Karpas-422 (cell line): ENCODE measurements at places on chromosomes 4 and X. TPM values are rescaled to one million over a fixed set of nuclear protein-coding genes. Genes with fewer than 3 reads are reported as not detected.
A peak's percentile ranks its signal among the peaks of the same experiment; 100 is the strongest.

- peak; percentile 55 for DNase-seq
- H3K4me3 ChIP-seq, result no peak overlapping the region
- H3K4me1 ChIP-seq, result peaks cover 44% of the 10 kb centered on the region
- H3K36me3 ChIP-seq, result no peaks in the 10 kb centered on the region
- peak overlapping the region; percentile 57 for H3K27ac ChIP-seq
Measured at GRCh38 chr4:85557016-85557901, 82.3 kb downstream of the ARHGAP24 start.

DNA sequence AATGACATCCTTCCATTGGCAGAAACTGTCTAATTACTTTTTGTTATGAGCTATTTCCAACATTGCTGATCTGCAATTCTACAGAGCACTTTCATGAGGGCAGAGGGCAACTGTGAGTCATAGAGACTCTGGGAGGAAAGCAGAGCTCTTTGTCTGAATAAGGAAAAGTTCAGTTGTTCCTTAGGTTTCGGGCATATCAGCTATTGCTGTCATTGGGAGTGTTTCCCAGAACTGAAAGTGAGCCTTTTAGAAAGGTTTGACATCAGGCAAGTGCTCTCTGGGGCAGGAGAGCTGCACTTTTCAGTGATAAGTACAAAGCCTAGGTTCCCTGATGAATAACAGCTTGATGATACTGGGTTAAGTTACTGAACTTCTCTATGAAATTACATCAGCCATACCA lies 119.2 kb upstream of the EDNRA start:
- no peak overlapping the region for H3K4me3 ChIP-seq
- no peak for DNase-seq
- H3K4me1 ChIP-seq, result no peaks in the 10 kb centered on the region
- H3K27ac ChIP-seq, result no peak overlapping the region
- H3K27me3 ChIP-seq, result no peaks in the 10 kb centered on the region

GRCh38 chr4:2886622-2887021 lies 43.0 kb downstream of the ADD1 start:
- no peak overlapping the region for H3K27ac ChIP-seq
- peaks cover 6% of the 10 kb centered on the region; the same call in 1 of the 2 replicates for H3K36me3 ChIP-seq
- no peak for DNase-seq

DNA sequence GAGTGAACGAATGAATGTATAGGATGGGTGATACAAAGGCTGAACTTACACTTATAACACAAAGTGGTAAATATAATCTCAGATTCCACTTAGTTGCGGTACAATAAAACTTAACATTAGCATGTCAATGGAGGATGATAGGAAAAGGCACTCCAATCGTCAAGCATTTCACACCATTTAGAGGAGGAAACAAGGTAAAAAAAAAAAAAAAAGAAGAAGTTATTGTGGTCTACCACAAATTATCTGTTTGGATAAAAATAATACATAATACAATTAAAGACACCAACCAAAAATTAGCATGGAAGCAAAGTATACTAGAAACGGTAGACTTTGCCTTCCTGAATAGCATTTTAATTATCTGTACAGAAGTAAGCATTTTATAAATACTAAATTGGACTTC lies 205.5 kb downstream of the PPP3CA start:
- no peak for DNase-seq
- no peak overlapping the region for H3K4me3 ChIP-seq
- H3K27me3 ChIP-seq, result no peaks in the 10 kb centered on the region

- H3K4me1 ChIP-seq, result no peaks in the 10 kb centered on the region
- no peak for DNase-seq
- H3K27me3 ChIP-seq, result no peaks in the 10 kb centered on the region
- no peak overlapping the region for H3K27ac ChIP-seq
- no peak overlapping the region for H3K4me3 ChIP-seq
- H3K36me3 ChIP-seq, result no peaks in the 10 kb centered on the region
Measured at GRCh38 chrX:104335756-104336155, 81.0 kb upstream of the ESX1 start.

GRCh38 chrX:8297766-8298165 lies 126.7 kb upstream of the VCX2 start:
- no peak for DNase-seq
- no peaks in the 10 kb centered on the region for H3K36me3 ChIP-seq
- H3K27ac ChIP-seq, result no peak overlapping the region

DNA sequence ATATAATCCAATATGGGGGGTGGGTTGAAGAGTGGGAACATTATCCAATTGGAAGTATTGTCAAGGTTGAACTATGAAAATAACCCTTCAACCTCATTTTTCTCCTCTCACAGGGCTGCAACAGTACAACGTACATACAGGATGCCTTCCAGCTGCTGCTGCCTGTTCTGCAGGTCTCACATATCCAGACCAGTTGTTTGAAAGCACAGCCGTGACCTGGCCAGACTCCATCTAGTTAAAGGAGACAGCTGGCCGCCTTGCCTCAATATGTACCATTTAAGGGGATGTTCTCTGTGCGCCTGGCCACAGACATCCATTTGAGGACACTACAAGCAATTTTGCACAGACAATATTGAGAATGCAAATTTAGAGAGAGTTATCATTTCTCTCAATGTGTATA lies 75.7 kb downstream of the FAM114A1 start:
- H3K4me3 ChIP-seq, result no peak overlapping the region
- DNase-seq, result no peak
- H3K27me3 ChIP-seq, result no peaks in the 10 kb centered on the region
- H3K27ac ChIP-seq, result no peak overlapping the region

DNA sequence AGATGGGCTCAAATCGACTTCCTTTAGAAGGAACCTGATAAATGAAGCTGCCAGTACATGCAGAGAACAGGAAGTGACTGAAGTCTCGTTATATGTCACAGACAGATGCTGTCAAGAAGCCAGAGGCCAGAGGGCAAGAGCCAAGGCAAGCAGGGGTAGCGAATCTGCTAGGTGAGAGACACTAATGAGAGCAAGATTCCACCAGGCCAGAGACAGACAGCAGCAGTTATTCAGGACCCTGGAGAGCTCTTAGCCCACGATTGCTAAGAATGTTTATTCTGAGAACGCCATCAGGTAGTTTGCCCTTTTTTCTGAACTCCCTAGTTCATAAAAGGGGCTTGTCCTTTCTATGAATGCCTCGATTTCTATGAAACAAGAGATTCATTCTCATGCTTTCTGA lies 73.7 kb downstream of the BEND2 start:
- no peaks in the 10 kb centered on the region for H3K27me3 ChIP-seq
- no peak overlapping the region for H3K27ac ChIP-seq
- H3K36me3 ChIP-seq, result no peaks in the 10 kb centered on the region
- no peaks in the 10 kb centered on the region for H3K4me1 ChIP-seq
- DNase-seq, result peak; percentile 58

DNA sequence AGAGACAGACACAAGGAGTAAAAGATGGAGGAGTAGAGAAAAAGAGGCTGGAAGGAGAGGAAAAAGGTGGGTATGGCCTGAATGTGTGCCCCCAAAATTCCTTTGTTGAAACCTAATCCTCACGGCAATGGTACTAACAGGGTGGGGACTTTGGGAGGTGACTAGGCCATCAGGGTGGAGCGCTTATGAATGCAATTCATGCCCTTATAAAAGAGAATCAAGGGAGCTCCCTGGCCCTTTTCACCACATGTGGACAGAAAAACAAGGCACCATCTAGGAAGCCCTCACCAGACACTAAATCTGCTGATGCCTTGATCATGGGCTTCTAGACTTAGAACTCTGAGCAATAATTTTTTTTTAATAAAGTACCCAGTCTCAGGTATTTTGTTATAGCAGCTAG lies 255.1 kb downstream of the NPFFR2 start:
- no peaks in the 10 kb centered on the region for H3K4me1 ChIP-seq
- H3K27me3 ChIP-seq, result no peaks in the 10 kb centered on the region
- no peak for DNase-seq
- H3K27ac ChIP-seq, result no peak overlapping the region
- H3K4me3 ChIP-seq, result no peak overlapping the region

DNA sequence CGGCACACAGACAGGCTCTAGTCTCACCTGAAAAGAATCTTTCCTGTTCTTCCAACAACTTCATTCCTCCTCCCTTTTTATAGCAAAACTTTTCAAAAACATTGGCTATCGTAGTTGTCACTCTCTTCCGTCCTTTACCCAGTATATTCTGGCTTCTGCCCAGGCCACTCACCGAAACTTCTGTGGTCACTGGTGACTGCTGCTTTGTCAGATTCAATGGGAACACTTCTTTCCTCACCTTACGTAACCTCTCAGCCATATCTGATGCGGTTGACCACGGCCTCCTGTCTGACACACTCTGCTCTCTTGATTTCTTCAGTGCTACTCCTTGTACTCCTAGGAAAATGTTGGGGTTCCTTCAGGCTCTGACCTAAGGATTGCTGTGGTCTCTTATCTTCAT lies 9.2 kb upstream of the RNF150 start:
- no peaks in the 10 kb centered on the region for H3K27me3 ChIP-seq
- no peak for DNase-seq
- no peak overlapping the region for H3K27ac ChIP-seq
- no peaks in the 10 kb centered on the region for H3K36me3 ChIP-seq

- H3K4me3 ChIP-seq, result no peak overlapping the region
- no peaks in the 10 kb centered on the region for H3K36me3 ChIP-seq
- H3K4me1 ChIP-seq, result no peaks in the 10 kb centered on the region
Measured at GRCh38 chr4:152259866-152260265, 276.0 kb downstream of the FBXW7 start.

DNA sequence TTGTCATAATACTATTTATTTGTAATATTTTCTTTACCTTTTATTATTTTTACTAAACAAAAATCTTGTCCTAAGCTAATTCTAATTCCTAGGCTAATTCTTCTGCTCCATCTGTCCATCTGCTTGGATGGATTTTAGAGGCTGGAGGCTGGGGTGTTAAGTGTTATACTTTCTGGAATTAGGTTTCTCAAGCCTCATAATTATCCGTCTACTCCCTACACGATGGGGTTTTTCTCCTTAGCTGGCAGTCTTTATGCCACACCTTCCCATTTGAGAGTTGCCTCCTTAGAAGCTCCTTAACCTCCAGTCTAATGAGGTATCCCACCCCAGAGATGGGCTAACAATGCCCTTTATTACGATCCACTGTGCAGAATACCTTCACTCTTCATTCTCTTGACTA lies 37.6 kb upstream of the LGI2 start:
- no peaks in the 10 kb centered on the region for H3K36me3 ChIP-seq
- H3K4me1 ChIP-seq, result no peaks in the 10 kb centered on the region
- no peak overlapping the region for H3K4me3 ChIP-seq
- no peak overlapping the region for H3K27ac ChIP-seq
- H3K27me3 ChIP-seq, result no peaks in the 10 kb centered on the region

Gene PRKX
- 18.2 and 21.7 TPM in 2 replicates for total RNA-seq

Gene NAAA
- total RNA-seq, result 13.8 and 15.1 TPM in 2 replicates

Gene TMEM150C
- not detected in 2 replicates for total RNA-seq
